ENCODE measurements at places on chromosomes 3 and 15.
A peak's percentile ranks its signal among the peaks of the same experiment; 100 is the strongest.

GRCh38 chr15:30905821-30906220 is 2.1 kb downstream of the FAN1 start:
- no peak for DNase-seq

- no peak for DNase-seq
Observed at GRCh38 chr15:88231909-88232644, 24.5 kb downstream of the NTRK3 start.

- DNase-seq: no peak
Observed at GRCh38 chr3:168052515-168052914, 43.2 kb downstream of the GOLIM4 start.

- no peak for DNase-seq
Observed at GRCh38 chr3:12822725-12823373, 18.5 kb downstream of the RPL32 start.

- DNase-seq: no peak
Observed at GRCh38 chr15:86903642-86904421, 824.2 kb downstream of the AGBL1 start.

DNA sequence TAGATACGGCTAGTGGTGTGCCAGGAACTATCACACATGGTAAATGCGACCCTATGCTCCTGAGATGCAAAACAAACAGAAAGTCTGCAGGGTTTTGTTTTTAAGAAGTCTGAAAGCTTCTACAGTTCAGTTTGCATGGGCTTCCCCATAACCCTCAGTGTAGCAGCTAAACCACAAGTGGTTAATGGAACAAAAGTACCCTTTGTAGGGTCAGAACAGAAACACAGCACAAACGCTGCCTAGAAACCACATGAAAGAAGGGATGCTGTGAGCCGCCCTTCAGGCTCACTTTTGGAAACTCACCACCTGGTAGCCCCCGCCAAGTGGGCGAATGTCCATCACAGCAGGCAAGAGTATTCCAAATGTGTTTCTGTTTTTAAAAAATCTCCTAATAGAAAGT is 46.2 kb downstream of the CTDSPL start:
- no peak for DNase-seq

DNA sequence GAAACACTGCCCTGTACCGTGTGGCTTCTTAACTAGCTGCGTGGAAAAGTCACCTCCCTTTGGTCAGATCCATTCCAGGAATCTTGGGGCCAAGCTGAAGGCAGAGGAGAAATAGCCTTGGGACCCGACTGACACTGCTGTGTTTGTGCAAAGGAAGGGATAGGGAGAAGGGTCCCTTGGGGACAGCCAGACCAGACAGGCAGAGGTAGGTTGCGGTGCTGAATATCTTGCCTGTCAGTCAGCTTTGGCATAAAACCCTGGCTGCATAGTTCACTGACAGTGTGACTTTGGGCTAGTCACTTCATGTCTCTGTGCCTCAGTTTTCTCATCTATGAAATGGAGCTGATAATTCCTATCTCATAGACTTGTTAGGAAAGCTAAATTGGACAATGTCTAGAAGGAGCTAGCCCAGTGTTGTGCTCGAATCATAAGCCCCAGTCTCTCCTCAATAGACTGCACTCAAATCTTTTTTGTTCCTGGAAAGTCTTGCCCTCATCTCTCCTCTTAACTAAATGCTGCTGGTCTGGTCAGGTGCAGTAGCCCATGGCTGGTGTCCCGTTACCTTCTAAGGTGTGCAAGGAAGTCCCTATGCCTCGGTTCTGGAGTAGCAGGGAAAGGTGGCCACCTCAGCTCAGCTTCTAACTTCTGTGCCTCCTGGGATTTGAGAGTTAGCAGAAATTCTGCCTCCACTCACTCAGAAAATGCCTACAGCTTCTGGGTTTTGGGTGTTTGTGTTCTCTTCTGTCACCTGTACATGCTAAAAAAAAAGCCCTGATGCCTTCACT is 25.8 kb downstream of the FGD5 start:
- DNase-seq: no peak

DNA sequence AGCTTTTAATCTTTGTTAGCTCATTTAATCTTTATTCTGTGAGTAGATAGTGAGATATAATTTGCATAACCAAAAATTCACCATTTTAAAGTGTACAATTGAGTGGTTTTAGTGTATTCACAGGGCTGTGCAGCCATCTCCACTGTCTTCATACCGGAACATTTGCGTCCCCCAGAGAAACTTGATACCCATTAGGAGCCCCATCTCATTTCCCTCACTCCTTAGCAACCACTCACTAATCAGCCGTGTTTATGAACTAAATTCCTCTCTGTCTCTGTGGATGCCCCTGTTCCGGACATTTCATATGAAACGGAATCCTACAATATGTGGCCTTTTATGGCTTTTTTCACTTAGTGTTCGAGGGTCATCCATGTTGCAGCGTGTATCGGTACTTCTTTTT is 38.2 kb downstream of the PAK2 start:
- DNase-seq: no peak

DNA sequence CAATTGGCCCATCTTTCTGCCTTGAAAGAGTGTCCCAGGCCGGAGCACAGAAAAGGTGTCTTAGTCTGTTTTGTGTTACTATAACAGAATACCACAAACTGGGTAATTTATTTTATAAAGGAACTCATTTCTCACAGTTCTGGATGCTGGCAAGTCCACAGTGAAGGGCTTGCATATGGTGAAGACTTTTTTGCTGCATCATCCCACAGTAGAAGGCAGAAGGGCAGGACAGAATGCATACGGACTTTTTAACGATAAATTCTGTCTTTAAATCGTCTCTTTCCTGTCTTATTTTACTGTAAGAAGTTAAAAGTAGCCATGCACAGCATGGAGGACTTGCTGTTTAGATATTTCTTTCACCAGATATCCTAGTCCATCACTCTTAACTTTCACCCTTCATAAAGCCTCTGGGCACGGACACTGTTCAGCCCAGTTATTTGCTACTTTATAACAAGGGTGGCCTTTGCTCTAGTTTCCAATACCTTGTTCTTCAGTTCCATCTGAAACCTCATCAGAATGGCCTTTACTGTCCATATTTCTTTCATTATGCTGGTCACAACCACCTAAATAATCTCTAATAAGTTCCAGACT is 10.3 kb upstream of the EIF1B start:
- no peak for DNase-seq

- no peak for DNase-seq
Observed at GRCh38 chr3:138219255-138219654, 32.2 kb downstream of the ARMC8 start.

- DNase-seq: no peak
Observed at GRCh38 chr3:150030841-150031240, 60.1 kb upstream of the PFN2 start.

- DNase-seq: no peak
Observed at GRCh38 chr3:185760088-185760487, 64.8 kb downstream of the IGF2BP2 start.

- DNase-seq: no peak
Observed at GRCh38 chr3:14537590-14538450, 2.3 kb downstream of the GRIP2 start.

DNA sequence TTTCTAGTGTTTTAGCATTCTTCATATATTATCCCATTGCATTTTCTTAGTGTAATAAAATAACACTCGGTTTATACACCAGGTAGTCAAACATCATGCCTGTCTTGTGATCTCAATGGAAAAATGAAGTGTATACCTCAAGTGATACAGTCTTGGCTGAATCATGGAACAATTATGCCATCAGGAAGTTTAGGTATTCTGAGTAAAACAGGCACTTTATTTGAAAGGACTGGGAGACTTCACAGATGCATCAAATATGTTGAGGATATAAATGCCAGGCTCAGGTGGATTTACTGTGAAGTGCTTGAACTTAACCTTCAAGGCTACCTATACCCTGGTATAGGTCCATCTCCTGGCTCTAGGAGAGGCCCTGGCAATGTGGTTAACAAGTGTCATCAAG is 8.5 kb downstream of the TGFBR2 start:
- DNase-seq: no peak

GRCh38 chr15:72570059-72570458 is 84.4 kb upstream of the GOLGA6B start:
- no peak for DNase-seq

DNA sequence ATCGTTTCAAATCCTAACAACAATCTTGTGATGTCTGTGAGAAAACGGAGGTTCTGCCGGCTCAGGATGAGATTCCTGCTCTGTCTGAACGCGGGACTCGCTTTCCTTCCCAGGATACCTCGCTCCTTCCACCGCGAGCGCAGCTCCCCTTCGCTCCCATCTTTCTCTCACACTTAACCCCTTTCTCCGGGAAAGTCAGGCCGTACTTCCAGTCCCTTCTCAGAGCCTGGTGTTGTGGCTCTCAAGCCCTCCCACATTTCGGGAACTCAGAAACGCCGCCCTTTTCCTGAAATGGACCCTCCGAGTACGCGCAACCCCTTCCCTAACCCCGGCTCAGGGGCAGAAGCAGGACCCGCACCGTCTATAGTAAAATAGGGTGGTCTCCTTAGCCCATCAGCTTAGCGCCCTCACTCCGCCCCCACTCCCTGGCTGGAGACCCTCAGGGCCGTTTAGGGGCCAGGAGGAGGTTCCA is 378 bp upstream of the FEM1B start:
- no peak for DNase-seq

GRCh38 chr3:41247055-41248004 is 48.0 kb downstream of the CTNNB1 start:
- DNase-seq: no peak

DNA sequence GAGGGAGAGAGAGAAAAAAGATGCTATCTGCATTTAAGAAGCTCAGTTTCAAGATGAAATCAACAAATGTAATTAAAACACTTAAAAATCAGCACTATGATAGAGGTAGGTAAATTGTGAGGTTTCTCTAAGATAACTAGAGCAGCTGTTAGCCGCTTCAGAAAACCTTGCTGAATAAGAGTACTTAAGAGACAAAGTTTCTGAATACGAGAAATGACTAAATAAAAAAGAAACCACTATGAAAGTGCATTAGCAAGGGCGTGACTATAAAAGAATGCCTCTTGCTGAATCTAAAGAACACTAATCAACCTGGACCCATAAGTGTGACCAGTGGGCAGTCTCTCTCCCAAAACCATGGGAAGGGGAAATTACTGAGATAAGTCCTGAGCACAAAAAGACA is 41.8 kb downstream of the IQCB1 start:
- no peak for DNase-seq

DNA sequence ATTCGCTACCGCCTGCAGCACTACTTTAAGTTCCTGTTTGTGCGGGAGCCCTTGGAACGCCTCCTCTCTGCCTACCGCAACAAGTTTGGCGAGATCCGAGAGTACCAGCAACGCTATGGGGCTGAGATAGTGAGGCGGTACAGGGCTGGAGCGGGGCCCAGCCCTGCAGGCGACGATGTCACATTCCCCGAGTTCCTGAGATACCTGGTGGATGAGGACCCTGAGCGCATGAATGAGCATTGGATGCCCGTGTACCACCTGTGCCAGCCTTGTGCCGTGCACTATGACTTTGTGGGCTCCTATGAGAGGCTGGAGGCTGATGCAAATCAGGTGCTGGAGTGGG is 995 bp downstream of the CHST14 start:
- DNase-seq: no peak

- no peak for DNase-seq
Observed at GRCh38 chr3:196365736-196366135, 27.5 kb upstream of the TM4SF19 start.

GRCh38 chr15:75178938-75179745 is 22.5 kb upstream of the C15orf39 start:
- no peak for DNase-seq

- DNase-seq: no peak
Observed at GRCh38 chr15:41494190-41494921, 682 bp downstream of the ITPKA start.

GRCh38 chr15:88428053-88428452 is 39.1 kb downstream of the MRPL46 start:
- DNase-seq: no peak

DNA sequence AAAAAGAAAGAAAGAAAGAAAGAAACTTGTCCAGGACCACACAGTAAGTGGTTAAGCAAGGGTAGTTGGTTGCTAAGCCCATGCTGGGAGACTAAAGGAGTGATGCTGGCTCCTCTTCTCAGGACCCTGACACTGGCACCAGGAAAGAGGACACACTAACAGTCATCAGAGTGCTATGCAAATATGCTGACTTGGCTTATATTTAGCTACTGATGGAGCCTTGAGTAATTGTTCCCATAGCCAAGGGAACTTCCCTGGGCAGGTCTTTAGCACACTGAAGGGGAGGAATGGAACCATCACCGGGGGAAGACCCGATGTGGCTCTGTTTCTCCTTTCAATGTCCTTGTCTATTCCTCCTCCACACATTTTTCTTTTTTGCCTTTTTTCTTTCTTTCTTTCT is 6.2 kb downstream of the TMEM40 start:
- DNase-seq: no peak

- no peak for DNase-seq
Observed at GRCh38 chr3:197446700-197447056, 109.1 kb downstream of the BDH1 start.

DNA sequence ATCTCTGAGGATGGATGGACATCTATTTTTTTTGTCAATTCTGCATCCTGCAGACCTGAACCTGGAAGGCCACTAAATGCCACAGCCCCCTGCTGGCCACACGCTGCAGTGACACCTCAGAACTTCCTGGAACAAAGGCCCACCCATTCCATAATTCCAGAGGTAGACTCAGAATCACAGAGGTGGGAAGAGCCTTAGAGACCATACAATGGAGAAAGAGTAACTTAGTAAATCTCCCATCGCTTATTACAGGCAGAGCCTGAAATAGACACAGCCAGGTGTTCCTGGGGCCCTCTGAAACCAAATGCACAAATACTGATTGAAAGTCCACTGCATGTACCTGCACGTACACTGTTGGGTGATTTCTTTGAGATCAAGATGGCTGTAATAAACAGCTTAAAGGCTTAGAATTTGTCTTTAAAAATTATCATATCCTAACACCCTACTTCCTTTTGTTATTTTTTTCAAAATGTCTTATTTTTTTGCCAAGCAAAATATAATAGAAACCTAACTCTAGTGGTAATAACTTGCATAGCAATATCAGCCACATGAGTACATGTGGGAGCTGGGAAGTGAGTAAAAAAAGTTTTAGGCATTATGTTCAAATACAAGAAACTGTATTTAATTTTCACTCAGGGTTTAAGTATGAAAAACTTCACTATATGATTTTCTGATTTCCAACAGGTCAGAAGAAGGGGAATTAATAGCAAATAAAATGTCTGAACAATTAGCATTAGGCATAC is 62.7 kb downstream of the EOMES start:
- peak; percentile 50 for DNase-seq

- no peak for DNase-seq
Observed at GRCh38 chr3:50635066-50635465, 18.1 kb downstream of the MAPKAPK3 start.

GRCh38 chr3:113212150-113212843 is 940 bp downstream of the BOC start:
- DNase-seq: no peak

Measured in CD4-positive, alpha-beta T cell treated with Interleukin-4 for 4 hours (primary cell).